Stimulated activated CD4-positive, alpha-beta T cell treated with anti-CD3 and anti-CD28 coated beads, Interleukin-1b, Interleukin-23, amount 100 ng/mL, for 48 hours (primary cell): ENCODE measurements at places on chromosomes 2 and 18.

DNA sequence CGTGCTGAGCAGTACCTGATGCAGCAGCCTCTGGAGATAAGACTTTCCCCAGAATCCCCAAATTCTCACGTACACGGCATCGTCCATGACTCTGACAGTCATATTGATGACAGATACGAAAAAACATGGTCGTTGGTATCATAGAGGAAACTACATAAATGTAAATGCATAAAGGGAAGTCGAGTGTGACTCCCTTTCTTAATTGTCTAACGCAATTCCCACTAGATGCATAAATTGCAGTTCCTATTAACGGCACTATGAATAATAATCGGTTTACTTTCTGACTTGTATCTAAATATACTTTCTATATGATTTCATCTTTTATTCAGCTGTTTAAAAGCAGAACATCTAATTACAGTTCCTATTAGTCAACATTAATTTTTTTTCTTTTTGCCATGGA is 322.6 kb upstream of the REV1 start:
- no peak for DNase-seq

GRCh38 chr18:70249118-70249517 is 39.7 kb upstream of the SOCS6 start:
- DNase-seq, result no peak

DNA sequence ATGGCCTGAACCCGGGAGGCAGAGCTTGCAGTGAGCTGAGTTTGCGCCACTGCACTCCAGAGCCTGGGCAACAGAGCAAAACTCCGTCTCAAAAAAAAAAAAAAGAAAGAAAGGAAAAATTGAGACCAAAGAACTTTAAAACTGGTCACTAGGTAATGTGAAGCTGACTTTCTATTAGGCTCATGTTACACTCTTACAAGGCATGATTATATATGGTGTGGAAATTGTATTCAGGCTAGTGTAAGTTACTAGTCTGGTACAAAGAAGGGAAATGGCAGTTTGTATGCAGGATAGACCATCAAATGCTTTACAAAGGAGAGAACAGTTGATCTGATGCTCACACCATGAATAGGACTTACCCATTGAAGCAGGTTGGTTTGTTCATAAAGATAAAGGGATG is 35.4 kb upstream of the ARMC9 start:
- no peak for DNase-seq

DNA sequence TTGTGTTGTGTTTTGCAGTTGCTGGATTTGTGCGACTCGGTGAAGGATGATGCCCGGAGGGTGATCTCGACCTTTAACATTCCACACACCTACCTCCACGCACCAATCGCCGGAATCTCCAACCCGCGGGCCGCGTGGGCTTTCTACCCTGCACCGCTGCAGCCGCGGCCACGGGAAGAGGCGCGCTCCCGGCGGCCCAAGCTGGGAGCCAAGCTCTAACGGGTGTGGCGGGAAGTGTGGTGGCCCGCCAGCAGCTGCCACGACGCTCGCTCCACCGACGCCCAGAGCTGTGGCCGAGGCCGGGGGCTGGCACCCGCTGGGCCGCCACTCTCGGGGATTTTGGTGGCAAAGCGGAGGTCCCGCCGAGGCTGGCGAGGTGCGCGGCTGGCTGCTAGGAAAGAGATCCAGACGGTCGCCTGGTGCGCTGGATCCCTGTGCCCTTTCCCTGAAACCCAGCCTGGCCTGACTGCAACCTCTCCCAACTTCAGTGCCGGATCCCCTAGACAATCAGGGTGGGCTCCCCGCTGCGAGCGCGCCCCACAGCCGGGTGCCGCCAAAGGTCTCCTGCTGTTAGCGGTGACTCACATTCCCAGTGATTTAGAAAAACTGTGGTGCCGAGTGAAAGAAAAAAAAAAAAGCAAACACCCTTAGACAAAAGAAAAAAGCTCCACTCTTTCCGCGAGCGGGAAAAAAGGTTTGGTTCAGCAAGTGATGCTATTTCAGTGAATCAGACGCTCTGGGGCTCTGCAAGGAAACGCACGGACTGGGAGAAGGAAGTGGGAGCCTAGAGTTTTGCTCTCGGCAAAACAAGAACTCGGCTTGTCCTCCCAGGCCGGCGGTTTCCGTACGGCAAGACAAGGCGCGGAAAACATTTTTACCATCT is 2.9 kb upstream of the BCL2L11 start:
- DNase-seq, result peak; percentile 40

GRCh38 chr2:170502361-170503130 is 212.6 kb upstream of the SP5 start:
- no peak for DNase-seq

DNA sequence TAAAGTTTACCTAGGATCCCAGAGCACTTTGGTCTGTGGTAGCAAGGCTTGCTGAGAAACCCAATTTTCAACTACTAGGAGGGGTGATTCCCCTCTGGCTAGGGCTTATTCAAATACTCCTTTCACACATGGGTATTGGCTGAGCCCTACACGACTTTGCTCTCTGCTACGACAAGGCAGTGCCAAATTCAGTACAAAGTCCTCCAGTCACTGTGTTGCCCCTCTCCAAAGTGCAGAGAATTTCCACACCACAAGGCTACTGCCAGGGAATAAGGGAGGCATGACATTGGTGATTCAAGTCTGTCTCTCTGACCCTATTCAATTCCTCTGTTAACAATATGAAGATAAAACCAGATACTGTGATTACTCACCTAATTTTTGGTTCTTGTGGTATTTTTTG is 38.9 kb downstream of the SYT4 start:
- DNase-seq, result no peak

GRCh38 chr2:55966401-55967118 is 43.0 kb upstream of the EFEMP1 start:
- DNase-seq, result no peak

GRCh38 chr2:174004905-174005605 is 39.9 kb upstream of the SP3 start:
- DNase-seq, result peak; percentile 52

DNA sequence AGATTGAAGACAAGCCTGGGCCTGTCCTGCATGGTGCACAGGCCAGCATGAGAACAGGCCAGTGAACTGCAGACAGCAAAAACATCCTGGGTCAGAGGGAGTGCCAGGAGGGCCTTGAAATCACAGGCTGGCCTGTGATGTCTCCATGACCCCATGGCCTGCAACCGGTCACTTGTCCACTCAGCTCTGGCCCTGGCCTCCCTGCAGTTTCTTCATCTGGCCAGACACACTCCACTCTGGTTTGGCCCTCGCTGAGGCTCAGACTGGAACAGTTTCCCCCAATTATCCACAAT is 12.6 kb downstream of the CYRIA start:
- no peak for DNase-seq

DNA sequence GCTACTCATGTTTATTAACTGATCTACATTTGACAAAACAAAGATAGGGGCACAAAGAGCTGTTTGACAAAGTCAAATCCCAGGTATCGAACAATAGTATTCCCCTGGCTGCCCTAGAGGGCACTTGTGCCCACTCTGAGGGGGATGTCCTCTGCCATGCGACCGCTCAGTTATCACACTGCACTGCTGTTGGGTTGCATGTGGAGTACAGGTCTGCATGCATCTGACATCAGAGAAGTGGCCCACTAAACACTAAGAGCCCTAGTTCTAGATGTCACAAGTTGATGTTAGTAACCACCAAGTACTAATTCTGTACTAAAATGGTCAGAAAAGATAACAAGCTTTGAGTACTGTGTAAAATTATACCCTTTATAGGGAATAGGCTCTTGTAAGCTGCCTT is 20.1 kb upstream of the FLACC1 start:
- DNase-seq, result no peak

- no peak for DNase-seq
These were observed 193.2 kb upstream of the MEX3C start for GRCh38 chr18:51390702-51391101.

- no peak for DNase-seq
These were observed 9.6 kb downstream of the SERPINB2 start for GRCh38 chr18:63897072-63897471.

- DNase-seq, result no peak
These were observed 1204.5 kb upstream of the ZEB2 start for GRCh38 chr2:145724311-145724898.

DNA sequence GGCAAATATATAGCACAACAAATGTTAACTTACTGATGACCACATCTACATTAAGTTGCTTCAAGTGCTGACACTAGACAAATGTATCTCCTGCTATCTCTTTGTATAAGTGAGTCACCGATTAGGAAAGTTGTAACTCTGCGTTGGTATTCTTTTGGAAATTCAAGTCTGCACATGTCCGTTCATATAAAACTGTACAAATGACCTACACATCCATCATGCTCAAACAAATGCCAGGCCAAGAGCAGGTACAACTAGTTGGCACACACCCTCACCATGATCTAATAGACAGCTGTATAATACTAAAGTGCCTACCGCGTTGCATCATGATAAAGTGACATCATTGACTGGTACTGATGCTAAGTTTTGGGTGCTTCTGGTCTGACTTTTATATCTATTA is 141.1 kb downstream of the RBMS1 start:
- no peak for DNase-seq

DNA sequence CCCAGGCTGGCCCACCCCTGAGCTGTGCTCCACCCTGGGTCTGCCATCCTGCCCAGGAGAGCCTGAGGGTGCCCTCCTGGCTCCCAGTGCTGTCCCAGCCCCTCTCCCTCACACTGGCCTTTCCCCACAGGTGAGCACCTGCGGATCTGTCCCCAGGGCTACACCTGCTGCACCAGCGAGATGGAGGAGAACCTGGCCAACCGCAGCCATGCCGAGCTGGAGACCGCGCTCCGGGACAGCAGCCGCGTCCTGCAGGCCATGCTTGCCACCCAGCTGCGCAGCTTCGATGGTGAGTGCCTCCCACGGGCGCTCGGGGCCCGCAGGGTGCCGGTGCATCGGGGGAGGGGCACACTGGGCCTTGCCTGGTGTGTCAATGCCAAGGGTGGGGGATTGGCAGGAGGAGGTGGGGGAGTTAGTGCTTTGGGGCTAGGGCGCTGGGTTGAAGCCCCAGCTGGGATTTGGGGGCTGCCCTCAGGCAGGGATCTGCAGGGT is 23.5 kb downstream of the GPC1 start:
- no peak for DNase-seq

DNA sequence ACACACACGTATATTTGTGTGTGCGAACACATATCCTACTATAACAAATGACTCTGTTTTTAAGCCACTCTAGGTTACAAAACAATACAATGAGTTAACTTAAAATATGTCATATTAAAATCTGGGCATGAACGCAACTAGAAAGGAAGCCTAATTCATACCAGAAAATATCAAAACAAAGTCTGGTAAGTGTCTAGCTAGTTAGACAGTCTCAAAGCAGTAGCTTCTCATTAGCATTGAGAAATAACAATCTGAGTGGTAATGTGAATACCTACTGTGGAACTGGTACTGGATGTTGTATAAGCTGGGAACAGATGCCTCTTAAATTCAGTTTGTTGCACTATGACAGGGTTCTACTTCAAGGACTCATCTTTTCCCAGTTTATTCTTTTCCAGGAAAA is 32.5 kb upstream of the WIPF1 start:
- no peak for DNase-seq

DNA sequence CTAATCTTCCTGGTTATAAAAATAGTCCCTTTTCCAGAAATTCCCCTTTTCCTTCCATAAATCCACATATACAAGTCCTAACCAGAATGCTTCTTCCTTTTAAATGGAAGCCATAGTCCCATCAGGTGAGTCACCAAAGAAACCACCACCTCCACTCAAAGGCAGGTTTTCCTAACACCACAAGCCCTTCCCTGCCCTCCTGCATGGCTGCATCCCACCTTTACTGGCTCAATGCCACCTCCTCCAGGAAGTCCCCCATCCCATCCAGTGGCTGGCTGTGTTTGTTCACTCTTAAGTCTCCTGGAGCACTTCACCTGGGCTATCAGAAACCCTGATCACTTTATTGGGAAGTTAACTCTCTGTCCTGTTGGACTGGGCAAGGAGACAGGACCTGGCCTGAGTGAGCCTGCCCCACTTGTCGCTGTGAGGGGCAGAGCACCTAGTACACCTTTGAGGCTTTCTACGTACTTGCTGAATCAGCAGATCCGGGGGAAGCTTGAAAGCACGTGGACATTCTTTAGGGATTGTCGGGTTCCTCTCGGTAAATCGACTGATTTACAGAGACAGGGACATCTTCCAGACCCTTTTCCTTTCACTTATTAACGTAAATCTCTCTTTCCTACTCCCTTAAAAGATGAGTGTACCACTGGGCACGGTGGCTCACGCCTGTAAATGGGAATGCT is 71.0 kb downstream of the NGEF start:
- no peak for DNase-seq

GRCh38 chr18:5984245-5984644 is 88.9 kb upstream of the TMEM200C start:
- DNase-seq, result no peak

DNA sequence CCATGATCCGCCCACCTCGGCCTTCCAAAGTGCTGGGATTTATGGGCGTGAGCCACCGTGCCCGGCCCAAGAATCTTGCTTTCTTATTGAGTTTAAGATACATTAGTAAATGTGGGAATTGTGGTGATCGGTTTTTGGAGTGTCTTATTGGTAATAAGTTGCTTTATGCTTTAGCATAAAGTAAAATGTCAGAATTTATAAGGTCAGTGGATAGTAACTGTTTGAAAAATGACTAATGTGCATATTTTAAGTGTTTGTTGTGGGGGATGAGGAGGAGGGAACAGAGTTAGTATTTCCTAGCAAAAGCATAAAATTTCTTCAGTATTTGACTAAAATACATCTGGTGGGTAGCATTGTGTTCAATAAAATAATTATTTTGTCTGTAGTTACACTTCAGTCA is 77.4 kb downstream of the SLC39A10 start:
- no peak for DNase-seq

GRCh38 chr2:44135771-44136170 is 32.9 kb upstream of the PPM1B start:
- no peak for DNase-seq

- no peak for DNase-seq
These were observed 63.0 kb downstream of the REEP1 start for GRCh38 chr2:86274265-86274917.

DNA sequence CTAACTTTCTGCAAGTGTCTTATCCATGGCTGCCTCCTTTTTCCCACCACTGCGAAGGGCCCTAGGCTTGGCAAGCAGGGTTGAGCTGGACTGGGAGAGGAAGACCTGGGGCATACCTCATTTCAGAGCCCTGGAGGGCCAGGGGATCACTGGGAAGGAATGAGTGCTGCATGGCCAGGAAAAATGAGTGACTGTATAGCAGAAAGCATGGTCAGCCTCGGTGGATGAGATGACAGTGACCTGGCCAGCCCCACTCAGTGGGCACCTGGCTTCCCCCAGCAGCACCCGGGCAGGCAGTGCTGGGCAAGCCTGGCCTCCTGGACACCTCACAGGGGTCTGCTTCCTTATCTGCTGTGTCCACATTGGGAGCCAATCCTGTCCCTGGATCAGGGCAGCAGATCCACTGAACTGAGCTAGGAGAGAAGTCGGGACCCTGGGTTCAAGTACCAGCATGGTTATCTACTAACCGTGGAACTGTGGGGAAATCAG is 76.4 kb downstream of the HS1BP3 start:
- DNase-seq, result no peak
